ENCODE measurements at places on chromosomes 1 and 21.

GRCh38 chr21:46149205-46149901 lies 6.0 kb downstream of the FTCD start:
- DNase-seq: no peak

DNA sequence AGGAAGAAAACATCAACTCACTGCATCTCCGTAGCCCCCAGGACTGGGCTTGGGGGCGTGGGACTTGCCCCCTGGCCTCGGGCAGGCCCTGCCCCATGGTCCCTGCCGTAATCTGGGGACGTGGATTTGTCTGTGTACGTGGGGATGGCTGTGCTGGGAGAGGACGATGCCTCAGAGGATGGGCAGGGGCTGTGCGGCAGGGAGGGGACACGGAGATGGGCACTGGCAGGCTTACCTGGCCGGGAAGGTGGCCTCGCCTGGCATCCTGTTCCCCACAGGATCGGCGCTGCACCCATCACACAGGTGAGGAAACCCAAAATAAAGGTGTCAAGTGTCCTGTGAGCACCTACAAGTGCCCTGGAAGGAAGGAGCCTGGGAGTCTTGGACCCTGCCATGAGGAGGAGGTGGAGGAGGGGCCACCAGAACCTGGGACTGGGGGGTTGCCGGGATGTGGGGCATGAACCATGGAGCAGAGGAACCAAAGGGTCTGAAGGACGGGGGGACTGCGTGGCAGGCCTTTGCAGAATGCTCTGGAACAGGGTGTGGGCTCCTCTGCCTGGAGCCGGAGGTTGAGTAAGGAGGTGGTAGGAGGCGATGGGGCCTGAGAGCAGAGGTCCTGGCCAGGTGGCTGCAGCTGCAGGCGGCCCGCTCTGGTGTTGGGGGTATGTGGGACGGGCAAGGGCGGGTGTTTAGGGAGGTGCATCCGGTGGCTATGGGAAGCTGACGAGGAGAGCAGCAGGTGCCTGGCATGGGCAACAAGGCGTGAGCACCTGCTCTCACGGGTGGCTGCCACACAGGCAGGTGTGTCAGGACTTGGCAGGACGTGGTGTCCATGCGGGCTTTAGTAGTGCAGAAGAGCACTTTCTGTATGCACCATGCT lies 27.8 kb upstream of the LRRC3 start:
- DNase-seq: no peak

GRCh38 chr21:30354308-30355005 lies 6.1 kb upstream of the KRTAP23-1 start:
- DNase-seq: no peak

GRCh38 chr1:217919683-217920388 lies 288.7 kb downstream of the SPATA17 start:
- no peak for DNase-seq

GRCh38 chr1:172121081-172121717 lies 279.9 kb downstream of the DNM3 start:
- DNase-seq: no peak

GRCh38 chr1:24202987-24203386 lies 15.9 kb upstream of the IFNLR1 start:
- DNase-seq: no peak

DNA sequence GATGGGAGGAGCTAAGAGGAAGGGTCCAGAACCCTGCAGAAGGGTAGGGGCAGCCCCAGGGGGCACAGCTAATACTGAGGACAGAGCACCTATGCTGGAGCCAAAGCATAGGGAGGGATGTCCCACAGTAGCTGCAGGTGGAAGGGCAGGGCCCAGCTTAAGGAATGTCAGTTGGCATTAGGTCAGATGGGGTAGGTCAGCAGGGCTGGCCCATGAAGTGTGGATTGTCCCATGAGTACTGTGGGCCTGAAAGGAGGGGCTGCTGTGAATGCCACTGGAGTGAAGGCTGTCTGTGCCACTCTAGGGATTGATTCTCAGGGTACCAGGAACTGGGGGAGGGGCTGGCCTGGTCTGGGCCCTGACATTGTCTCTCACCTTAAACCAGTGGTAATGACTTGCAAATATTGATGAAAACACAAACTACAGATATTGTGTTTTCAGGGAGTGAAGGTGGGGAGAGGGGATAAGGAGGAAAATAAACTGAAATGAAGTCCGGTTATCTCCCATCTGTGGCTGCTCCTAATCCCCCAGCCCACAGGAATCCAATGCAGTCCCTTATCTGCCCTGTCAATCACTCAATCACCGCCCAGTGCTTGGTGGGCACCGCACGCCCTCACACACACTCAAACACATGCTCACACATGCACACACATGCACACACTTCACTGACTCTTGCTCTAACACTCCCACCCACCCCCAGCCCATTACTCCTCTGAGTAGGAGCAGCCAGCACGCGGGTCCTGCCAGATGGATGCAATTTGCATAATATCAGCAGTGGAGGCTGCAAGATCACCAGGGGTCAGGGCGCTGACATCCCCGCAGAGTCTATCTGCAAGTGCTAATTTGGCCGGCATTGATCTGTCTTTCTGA lies 27.8 kb downstream of the DMAP1 start:
- DNase-seq: no peak
